ENCODE measurements at places on chromosomes 6 and 20. TPM values are rescaled to one million over a fixed set of nuclear protein-coding genes. Genes with fewer than 3 reads are reported as not detected.

Gene SLC9A8
- total RNA-seq: 30.2 TPM

DNA sequence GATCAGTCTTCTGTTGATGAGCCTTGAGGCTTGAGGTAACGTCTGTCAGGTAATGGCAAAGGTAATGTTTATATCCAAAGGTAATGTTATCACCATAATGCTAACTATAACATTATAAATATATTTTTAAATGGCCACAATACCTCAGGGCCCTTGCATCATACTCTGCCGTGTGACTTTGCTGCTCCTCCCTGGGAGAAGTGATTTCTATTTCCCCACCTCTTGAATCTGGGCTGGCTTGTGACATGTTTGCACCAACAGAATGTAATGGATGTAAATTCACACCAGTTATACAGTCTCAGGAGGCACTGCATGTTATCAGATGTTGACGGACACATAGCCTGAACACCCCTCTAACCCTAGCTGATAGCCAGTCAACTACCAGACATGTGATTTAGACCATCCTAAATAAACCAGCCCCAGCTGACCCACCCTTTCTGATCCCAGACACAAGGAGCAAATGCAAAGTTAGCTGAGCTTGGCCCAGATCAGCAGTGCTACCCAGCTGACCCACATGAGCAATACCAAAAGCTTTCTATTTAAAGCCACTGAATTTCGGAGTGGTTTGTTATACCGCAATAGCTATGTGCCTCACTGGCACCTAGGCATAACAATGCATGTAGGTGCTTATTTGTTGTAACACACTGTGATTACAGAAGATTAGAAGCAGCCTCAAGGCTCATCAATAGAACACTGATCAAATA, 93.8 kb upstream of the SIRPA start:
- DNase-seq: no peak

DNA sequence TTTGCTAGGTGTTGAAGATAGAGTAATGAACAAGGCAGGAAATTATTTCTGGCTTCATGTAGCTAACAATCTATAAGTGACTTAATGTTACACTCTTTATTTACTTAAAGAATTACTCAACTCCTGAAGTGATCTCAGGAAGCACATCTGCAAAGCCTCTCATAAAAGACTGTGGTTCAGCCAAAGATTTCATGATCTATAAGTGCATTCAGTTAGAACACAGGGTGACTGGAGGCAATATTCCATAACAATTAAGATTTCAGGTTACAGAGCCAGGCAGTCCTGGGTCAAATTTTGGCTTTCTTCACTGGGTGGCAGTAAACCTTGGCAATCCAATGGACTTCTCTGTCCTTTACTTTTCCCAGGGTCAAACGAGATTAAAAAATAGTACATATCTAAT, 204.0 kb downstream of the TPBG start:
- no peak for DNase-seq

Gene RAB44
- total RNA-seq: 0.22 TPM

- no peak for DNase-seq
These were observed 114.0 kb downstream of the LCA5 start for GRCh38 chr6:79423216-79423615.

Gene SIGLEC1
- 0.11 TPM for total RNA-seq

- no peak for DNase-seq
These were observed 6.4 kb upstream of the CST3 start for GRCh38 chr20:23644164-23644563.

GRCh38 chr20:9319687-9320384, 194.6 kb upstream of the LAMP5 start:
- no peak for DNase-seq

- no peak for DNase-seq
These were observed 55.9 kb upstream of the RNF24 start for GRCh38 chr20:4071178-4071693.

DNA sequence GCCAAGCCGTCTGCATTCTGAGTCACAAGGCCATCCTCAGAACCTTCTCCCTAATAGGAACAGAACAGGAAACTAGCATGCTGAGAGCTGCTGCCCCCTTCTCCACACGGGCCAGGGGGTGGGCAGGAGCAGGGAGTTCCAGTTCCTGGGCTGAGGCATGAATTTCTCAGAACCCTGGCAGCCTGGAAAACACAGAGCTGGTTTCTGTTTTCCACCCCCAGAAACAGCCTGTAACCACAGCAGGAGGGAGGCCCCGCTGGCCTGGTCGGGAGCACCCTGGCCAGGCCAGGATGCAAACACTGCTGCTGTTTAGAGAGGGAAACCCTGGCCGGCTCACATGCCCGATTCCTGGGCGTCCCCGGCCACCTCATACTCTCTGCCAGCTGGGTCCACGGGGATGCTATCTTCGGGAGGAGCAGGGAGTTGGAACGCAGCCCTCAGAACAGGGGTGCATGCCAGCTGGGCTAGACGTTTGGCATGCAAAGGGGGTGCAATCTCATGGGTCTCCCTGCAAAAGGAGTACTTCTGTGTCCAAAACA, 130.1 kb downstream of the NFATC2 start:
- no peak for DNase-seq

- DNase-seq: no peak
These were observed 114.0 kb downstream of the BFSP1 start for GRCh38 chr20:17417225-17417624.

Gene SLC22A3
- total RNA-seq: not detected

DNA sequence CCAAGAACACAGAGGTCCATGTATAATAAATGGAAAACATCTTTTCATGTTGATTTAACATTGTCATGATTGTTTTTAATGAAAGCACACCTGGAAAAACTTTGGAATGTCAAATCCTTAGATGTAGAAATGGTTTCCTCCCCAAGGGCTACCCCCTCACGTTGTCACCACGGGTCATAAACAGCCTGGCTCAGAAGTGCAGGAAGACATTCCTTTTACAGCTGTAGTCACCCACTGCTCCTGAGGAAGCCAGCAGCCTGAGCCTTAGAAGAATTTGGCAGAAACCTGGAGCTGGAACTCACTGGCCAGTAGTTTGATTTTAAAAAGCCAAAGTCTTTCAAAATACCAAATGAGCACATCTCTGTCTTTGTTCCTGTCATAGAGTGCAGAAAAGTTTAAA, 23.7 kb downstream of the ADGRF5 start:
- no peak for DNase-seq

Gene LPA
- not detected for total RNA-seq

Gene BRPF3
- 41.6 TPM for total RNA-seq

- DNase-seq: no peak
These were observed 2.2 kb upstream of the NNAT start for GRCh38 chr20:37518606-37519507.

Gene RIN2
- 0.17 TPM for total RNA-seq

Gene CDH26
- 0.75 TPM for total RNA-seq

DNA sequence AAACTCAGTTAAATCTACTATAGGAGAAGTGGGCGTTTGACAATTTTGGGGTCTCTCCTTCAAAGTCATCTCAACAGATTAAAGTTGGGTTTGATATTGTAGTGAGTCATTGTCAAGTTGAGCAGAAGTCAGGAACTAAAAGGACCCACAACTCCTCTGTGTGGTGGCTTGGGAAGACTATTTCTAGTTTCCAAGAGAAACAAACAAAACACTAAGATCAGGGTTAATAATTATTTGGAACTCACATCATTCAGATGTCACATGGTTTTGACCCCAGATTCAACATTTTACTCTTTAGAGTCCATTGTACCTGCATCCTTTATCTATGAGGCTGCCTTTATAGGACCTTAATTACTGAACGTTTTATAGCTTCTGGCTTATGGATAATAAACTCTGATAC, 45.3 kb upstream of the TINAG start:
- no peak for DNase-seq

DNA sequence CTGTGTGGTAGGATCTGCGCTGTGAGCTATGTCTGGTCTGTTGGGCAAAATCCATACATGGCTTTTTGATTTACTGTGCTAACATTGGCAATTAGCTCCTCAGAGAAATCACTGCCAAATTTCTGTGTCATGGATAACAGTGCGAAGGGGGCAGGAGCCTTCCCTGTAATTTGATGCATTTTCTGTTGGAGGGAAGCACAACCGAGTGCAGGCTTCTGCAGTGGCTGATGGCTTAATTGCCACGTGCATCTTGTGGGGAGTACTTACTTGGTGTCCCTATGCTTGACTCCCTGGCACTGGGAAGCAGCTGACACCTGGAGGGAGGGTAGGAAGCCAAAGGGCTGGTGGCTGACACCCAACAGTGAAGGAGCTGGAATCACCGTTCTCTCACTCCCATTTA, 99.3 kb upstream of the PROKR2 start:
- no peak for DNase-seq

Gene SYNJ2
- total RNA-seq: 34.6 TPM

GRCh38 chr6:166815629-166816028, 140.7 kb downstream of the RNASET2 start:
- DNase-seq: no peak

Measured in CD4-positive, alpha-beta T cell (primary cell).